Fibroblast of pulmonary artery (primary cell): ENCODE measurements at places on chromosomes 4 and X.

DNA sequence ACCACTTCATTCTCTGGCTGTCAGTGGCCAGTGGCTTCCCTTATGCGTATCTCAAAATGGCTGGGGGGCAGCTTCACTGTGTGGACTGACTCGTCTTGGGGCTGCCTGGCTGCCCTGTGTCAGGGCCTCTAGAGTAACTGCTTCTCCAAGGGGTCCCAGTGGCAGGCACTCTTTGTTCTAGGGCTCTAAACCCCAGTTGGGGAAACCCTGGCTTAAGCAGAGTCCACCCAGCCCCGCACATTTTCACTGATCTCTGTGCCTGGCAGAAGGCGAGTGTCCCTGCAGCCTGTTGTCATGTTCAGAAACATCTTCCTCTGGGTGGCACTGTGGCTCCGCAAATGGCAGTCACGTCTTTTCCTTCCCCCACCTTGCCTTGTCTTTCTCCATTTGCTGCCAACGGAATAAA lies 59.7 kb downstream of the NBDY start:
- peak; percentile 32 for DNase-seq

DNA sequence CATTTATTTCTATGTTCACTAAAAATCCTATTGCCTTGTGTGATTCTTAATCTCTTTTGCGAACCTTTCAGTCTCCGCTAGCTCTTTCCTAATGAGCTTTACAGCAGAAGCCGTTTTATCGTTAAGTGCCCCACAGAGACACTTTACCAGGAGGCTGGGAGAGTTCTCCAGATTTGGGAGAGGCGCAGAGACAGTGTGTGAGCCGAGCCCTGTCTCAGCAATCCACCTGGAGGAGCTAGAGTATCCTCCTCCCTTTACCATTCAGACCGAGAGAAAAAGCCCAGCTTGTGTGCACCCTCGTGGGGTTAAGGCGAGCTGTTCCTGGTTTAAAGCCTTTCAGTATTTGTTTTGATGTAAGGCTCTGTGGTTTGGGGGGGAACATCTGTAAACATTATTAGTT lies 54.9 kb upstream of the MTM1 start:
- no peak for DNase-seq

DNA sequence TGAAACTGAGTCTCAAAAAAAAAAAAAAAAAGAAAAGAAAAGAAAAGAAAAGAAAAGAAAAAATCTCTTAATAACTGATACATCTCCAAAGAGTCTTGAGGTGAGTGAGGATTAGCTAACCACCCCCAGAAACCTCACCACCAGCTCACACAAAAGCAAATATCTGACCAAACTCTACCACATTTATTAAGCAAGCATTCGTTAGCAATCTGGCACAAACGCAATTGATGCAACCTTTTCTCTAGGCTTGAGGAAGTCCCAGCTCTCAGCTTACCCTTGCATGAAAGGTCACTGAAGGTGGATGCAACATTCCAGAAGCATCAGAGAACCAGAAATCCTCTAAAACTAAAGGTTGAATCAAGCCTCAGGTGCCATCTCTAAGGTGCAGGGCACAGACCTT lies 231.9 kb upstream of the BCOR start:
- DNase-seq: no peak

- DNase-seq: no peak
Observed at GRCh38 chr4:85741381-85741780, 266.4 kb downstream of the ARHGAP24 start.

- no peak for DNase-seq
Observed at GRCh38 chr4:1385373-1386340, 20.6 kb downstream of the NKX1-1 start.

- peak; percentile 71 for DNase-seq
Observed at GRCh38 chr4:3062471-3062870, 11.9 kb downstream of the HTT-AS start.
